ENCODE measurements at places on chromosomes 5 and 9.

- no peak for DNase-seq
These were observed 22.1 kb downstream of the XRCC4 start for GRCh38 chr5:83099445-83099844.

DNA sequence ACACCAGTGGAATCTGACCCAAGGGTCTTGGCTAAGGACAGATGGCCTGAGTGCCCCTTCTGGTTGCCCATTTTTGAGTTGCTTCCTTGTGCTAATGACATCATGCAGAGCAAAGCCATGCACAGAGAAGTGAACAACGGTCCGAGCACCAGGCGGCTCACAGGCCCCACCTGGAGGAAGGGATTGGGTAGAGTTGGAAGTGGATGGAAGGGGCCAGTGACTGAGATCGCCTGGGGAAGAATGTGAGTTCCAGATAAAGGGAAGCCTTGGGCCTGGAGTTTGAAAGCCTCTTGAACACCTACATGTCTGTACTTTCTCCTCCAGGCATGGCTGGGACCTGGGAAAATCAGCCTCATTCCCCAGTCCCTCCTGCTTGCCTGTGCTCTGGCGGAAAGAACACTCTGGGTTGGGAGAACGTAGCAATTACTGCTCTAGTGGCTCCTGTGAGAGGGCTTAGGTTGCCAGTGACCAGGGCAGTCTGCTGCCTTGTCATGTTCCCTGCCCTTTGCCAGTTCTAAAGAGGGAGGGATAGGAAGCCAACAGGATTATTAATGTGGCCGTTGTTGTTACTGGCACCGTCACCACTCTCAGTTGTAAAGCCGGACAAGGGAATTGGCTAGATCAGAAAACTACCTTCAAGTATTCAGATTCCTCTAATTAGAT, 62.5 kb upstream of the PTPN3 start:
- no peak for DNase-seq

GRCh38 chr5:151427258-151427657, 20.1 kb upstream of the SLC36A1 start:
- DNase-seq = no peak

DNA sequence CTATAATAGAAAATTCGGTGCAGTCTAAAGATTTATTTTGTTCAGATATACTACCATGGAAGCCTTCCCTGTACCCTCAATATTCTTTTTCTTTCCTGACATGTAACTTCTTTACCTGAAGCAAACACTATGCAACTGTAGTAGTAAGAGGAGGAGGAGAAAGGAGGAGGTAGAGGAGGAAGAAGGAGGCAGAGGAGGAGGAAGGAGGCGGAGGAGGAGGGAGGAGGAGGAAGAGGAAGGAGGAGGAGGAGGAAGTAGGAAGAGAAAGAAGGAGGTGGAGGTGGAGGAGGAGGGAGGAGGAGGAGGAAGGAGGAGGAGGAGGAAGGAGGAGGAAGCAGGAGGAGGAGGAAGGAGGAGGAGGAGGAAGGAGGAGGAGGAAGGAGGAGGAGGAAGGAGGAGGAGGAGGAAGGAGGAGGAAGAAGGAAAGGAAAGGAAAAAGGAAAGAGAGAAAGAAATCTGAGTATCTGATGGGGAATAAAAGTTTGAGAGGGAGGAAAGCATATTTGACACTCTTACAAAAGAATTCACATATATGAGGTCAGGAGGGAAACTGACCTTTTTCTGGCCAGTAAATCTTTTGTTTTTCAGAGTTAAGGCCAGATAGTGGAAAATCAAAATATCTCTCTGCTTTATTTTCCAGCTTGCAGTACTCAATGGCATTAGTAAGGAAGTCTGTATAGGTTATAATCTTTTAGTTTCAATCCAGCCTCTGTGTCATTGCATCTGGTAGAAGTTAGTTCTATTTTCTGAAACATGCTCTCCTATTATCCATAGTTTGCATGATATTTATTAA, 114.5 kb upstream of the LPAR1 start:
- no peak for DNase-seq

GRCh38 chr9:105076729-105077128, 148.8 kb upstream of the ABCA1 start:
- DNase-seq = no peak

DNA sequence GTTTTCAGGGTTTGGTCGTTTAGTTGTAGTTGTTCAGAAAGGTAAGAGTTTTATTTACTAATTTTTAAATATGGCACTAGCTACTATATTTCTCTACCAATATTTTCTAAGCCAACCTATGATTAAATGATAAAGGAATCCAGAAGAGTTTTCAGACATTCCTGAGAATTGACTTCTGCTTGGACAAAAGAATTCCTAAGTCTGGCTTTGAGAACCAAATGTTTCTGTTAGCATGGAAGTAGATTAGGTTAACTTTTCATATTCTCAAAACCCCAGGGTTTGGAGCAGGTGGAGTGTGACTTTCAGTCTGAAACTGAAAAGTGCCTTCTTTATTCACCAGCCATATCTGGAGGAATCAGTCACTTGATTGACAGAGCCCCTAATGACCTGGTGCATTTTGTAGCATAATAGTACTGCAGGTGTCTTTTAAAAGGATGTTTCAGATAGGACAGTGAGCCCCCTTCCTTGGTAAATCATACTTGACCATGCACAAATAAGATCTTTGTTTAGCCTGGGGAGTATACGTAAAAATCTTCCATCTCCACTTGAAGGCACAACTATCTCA, 457.0 kb upstream of the ZNF462 start:
- DNase-seq = no peak

- no peak for DNase-seq
These were observed 244.3 kb downstream of the CSNK1G3 start for GRCh38 chr5:123756318-123756665.

DNA sequence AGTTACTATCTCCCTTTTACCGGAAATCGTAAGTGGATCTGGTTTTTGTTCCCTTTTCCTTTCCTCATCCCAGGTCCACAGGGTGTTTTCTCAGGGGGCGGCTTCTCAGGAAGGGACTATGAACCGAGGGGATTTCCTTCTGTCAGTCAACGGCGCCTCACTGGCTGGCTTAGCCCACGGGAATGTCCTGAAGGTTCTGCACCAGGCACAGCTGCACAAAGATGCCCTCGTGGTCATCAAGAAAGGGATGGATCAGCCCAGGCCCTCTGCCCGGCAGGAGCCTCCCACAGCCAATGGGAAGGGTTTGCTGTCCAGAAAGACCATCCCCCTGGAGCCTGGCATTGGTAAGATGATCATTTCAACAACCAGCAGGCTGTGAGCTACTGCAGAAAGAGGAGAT, 75.8 kb downstream of the GOLPH3 start:
- DNase-seq = peak; percentile 90

- DNase-seq = no peak
These were observed 199.4 kb upstream of the ST8SIA4 start for GRCh38 chr5:101102506-101102905.

DNA sequence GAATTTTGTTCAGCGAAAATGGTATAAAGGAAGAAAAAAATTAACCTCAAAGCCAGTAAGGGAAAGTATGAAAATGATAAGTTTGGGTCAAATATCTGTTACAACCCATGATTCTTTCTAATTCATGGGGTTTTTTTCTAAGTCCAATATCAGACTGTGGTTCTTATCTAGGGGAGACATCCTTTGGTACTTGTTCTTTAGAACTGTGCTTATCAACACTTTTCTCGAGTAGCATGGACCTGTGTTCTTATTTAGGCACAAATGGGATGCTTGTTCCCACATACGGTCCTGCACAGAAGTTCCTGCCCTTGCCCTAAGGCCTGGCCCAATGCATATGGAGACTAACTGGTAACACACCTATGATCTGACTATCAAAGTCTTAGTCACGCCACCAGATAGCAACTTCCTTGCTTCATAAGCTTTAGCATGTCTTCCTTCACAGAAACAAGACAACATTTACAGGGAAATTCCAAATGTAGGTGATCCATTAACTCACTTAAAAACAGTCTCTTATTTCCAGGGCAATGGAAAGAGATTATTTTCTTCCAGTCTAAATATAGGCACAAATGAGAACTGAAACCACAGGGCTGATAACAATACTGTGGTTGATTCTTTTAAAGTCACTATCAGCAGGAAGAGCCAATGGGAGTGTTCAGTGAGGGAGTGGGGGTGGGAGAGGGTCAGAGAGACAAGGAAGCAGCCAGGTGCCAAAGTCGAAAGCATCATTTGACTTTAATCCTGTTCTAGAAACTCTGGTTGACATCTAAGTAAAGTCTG, 268.8 kb upstream of the ANKRD55 start:
- DNase-seq = no peak

- no peak for DNase-seq
These were observed 27.8 kb downstream of the ZCCHC10 start for GRCh38 chr5:132998556-132998955.

DNA sequence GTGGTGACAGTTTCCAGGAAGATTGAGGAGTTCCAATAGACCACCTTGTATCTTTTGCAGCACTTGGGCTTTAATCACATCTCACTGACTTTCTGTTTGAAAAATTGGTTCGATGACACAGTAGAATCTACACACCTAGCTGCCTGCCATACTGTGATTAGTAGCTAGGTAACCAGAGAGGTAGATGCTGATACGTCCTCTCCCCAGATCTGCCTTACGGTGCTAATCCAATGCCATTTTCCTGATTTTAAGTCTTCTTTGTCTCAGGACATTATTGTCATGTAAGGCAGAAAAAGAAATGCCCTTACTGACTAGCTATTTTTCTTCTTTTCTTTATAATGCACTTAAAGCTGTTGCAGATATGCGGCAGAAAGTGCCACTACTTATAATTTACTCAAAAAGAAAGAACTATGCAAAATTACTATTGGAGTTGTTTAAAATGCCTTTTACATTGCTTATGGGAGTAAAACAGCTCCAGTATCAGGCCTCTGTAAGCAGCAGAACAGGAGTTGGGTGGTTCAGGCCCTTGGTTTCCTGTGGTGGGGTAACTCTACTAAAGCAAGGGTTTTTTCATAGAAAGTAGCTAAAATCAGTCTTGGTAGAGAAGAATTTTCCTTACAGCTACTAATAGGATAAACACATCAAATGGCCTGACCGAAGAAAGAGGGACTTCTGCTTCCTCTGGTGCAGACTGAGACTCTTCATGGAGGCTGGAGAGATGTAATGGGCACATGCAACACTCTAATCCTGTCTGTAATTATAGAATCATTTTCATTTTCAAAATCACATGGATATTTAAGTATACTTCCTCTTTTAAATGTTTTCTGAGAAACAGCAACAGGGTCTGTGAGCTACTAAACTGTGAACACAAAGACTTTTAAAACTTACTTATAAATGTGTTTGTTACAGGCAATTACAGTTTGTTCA, 177.2 kb downstream of the MAPKAP1 start:
- no peak for DNase-seq

GRCh38 chr9:127876764-127877562, 512 bp downstream of the AK1 start:
- DNase-seq = no peak

GRCh38 chr5:62282064-62282463, 23.9 kb upstream of the KIF2A start:
- no peak for DNase-seq

DNA sequence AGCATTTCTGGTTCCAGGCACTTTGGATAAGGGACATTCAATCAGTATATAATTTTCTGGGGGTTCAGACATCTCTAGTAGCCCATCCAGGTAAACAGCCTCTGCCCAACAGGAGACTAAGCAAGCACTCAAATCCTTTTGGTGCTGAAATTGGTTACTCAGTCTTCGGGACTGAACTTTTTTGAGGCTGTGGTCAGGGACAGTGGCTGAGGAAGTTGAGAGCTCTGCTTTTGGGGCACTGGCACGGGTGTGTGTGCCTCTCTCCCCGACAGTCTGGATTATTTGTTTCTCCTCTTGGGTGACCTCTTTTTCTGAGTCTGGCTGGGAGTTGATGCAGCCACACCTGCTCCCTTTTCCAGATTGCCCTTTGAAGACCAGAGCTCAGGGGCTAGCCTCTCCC, 47.6 kb downstream of the ACER2 start:
- no peak for DNase-seq

DNA sequence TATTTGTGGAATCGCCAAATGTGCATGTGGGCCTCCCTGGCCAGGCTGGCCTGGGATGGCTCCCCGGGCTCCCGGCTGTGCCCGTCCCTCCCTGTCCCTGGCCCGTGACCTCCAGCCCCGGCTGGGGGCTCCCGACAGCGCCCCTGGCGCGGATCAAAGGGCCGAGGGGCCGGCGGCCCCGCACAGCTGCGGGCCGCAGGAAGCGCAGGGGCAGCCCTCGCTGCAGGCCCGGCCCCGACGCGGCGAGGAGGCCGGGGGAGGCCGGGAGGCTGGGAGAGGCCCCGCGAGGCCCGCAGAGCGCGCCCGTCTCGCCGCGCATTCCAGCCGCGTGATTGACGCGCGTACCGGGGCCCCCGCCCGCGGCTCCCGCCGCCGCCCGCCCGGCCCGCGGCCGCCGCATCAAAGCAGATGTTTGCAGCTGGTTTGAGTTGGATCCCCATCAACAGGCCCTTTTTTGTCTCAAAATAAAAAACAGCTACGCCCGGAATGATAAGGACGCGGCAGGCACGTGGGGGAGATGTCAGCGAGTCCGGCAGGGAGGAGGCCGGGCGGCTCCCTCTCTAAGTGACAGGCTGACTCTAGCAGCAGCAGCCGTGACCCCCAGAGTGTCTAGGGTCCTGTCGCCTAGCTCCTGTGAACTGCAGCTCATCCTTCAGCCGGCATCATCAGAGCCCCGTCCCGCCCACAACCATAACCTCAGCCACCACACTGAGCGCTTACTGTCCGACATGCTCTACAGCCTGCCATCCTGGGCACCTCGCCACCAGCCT, 69.4 kb downstream of the LMX1B start:
- DNase-seq = no peak

GRCh38 chr9:108049671-108050494, 560.3 kb upstream of the KLF4 start:
- DNase-seq = no peak

- no peak for DNase-seq
These were observed 914 bp upstream of the CD72 start for GRCh38 chr9:35618854-35619799.

- DNase-seq = peak; percentile 7
These were observed 64.2 kb upstream of the SMIM23 start for GRCh38 chr5:171721464-171721863.

DNA sequence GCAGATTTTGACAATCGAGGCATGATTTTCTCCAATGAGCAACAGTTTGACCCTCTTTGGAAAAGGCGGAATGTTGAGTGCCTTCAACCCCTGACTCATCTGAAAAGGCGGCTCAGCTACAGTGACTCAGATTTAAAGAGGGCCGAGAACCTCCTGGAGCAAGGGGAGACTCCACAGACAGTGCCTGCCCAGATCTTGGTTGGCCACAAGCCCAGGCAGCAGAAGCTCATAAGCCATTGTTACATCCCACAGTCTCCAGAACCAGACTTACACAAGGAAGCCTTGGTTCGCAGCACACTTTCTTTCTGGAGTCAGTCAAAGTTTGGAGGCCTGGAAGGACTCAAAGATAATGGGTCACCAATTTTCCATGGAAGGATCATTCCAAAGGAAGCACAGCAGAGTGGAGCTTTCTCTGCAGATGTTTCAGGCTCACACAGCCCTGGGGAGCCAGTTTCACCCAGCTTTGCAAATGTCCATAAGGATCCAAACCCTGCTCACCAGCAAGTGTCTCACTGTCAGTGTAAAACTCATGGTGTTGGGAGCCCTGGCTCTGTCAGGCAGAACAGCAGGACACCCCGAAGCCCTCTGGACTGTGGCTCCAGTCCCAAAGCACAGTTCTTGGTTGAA, 13.6 kb downstream of the PTPDC1 start:
- DNase-seq = no peak
